ENCODE measurements at places on chromosomes 11 and 22.

DNA sequence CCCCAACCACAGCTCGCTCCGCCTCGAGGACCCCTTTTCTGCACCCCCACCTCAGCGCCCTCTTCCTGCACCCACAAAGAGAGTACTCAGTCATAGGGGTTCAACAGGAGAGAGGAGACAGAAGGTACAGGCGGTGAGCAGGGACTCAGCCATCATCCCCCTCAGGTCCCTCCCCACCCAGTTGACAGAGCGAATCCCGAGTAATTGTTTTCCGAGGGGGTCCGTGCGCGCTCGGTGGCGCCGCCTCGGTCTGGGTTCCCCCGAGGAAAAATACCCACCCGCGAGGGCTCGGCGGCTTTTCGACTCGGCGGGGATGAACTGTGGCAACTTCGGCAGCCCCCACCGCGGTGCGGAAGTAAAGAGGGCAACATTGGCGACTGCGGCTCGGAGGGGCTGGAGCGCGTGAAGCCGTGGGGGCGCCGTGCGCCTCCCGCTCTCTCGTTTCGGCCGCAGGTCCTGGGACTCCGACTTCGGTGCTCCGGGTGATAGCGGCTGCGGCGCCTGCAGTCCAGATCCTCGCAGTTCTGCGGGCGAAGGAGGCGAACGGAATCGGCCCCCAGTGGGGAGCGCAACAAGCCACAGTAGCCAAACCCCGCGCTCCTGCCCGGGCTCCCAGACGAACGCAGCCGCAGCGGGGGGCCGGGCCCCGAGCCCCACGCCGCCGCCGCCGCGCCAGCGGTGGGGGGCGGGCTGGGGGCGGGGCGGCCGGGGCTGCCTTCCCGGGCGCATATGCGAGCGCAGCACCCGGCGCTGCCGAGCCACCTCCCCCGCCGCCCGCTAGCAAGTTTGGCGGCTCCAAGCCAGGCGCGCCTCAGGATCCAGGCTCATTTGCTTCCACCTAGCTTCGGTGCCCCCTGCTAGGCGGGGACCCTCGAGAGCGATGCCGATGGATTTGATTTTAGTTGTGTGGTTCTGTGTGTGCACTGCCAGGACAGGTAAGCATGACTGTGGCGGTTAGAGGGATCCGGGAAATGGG, at the start of gene NELL1:
Gene NELL1, plus strand, starts transcription at position 743 of the 976 bp plus-strand sequence.
- DNase-seq = no peak

GRCh38 chr22:27213766-27214581, 556.6 kb downstream of the MIAT start:
- DNase-seq = peak; percentile 61

DNA sequence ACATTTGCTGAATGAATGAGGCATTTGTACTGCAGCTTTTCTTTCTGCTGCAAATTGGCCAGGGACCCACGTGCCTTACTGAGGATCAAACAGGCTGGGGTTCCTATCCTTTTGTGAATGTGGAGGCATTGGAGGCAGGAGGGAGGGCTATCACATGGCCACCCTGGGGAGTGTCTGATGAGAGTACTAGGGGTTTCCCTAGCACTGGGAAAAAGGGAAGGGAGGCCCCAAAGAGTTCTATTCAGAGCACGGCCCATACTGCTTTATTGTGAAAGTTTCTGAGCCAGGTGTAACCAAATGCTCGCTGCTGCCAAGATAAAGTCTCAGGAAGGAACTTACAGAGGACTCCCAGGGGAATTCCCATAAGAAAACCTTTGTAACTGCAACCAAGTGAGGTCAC, 78.4 kb upstream of the ANO1 start:
- peak; percentile 18 for DNase-seq

GRCh38 chr22:48138855-48139254, 1376.4 kb downstream of the TBC1D22A start:
- DNase-seq = no peak

DNA sequence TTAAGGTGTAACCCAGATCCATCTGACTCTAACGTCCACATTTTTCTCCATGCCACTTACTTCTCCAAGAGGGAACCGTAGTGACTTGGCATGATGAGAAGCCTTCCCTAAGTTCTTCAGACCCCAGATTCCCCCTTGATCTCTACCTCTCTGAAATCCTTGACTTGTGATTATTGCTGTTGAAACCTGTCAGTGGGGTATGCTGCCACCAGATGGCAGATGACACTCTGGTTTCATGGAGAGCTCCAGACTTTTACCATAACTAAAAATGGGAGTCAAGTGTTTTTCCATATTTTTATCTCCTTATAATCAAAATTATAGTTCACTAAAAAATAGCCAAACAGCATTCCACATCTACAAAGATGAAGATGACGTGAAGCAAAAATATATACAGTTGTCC, 504.2 kb downstream of the SOX6 start:
- no peak for DNase-seq

DNA sequence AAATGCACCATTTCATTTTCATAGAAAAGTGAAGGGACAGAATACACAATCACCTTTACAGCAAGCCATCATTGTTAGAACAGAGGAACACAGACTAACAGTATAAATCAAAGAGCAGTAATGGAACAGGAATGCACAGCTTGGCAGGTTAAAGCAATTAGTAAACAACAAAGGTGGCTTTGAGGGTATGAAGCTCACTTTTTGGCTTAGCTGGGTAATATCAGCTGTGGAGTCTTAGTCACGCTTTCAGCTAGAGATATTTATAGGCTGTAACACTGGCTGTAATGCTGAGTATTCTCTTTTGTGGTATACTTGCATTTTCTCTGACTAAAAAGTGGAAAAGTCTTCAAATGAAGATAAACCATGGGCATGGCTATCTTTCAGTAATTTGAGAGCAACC, 1780.5 kb downstream of the LRRC4C start:
- DNase-seq = peak; percentile 82

DNA sequence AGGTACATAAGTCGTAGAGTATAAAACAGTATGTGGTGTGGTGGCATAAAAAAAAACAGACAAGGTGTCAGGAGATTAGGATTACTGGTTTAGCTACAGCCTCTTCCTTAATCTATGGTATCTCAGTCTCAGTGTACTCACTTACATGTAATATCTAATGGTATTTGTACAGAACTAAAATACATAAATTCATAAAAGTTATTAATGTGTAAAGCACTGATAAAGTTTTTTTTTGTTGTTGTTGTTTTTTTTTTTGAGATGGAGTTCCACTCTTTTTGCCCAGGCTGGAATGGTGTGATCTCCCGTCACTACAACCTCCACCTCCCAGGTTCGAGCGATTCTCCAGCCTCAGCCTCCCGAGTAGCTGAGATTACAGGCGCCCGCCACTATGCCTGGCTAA, 2.9 kb downstream of the PTS start:
- DNase-seq = no peak

DNA sequence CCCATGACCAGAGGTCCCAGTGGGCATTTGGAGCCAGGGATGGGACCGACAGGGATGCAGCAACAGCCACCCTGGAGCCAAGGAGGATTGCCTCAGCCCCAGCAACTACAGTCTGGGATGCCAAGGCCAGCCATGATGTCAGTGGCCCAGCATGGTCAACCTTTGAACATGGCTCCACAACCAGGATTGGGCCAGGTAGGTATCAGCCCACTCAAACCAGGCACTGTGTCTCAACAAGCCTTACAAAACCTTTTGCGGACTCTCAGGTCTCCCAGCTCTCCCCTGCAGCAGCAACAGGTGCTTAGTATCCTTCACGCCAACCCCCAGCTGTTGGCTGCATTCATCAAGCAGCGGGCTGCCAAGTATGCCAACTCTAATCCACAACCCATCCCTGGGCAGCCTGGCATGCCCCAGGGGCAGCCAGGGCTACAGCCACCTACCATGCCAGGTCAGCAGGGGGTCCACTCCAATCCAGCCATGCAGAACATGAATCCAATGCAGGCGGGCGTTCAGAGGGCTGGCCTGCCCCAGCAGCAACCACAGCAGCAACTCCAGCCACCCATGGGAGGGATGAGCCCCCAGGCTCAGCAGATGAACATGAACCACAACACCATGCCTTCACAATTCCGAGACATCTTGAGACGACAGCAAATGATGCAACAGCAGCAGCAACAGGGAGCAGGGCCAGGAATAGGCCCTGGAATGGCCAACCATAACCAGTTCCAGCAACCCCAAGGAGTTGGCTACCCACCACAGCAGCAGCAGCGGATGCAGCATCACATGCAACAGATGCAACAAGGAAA, 27.3 kb upstream of the L3MBTL2 start:
- no peak for DNase-seq

DNA sequence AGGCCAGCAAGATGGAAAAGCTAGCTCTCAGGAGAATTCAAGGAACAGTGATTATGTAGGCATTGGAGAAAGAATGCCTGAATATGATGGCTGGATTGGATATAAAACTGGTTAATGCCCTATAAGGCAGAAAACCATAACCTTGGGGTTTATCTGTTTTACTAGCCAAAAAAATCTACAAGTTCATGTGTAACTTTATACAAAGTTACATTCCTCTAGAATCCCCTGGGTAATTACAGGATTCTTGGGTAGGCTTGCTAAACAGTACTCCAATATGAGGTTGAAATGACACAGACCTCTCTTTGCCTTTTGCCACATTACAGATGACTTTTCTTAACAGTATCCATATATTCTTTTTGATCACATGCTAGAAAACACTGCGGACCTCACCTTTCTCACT, 26.0 kb downstream of the TSPAN18 start:
- DNase-seq = no peak

- DNase-seq = peak; percentile 80
Measured at GRCh38 chr22:38135133-38135706, 24.7 kb upstream of the BAIAP2L2 start.

- no peak for DNase-seq
Measured at GRCh38 chr11:117918366-117919255, 10.6 kb downstream of the TMPRSS13 start.
